ENCODE measurements at places on chromosomes 11 and 22.

GRCh38 chr22:24142241-24142640 lies 39.0 kb upstream of the SUSD2 start:
- no peak for DNase-seq

GRCh38 chr22:46008836-46009596 lies 32.1 kb upstream of the WNT7B start:
- no peak for DNase-seq

DNA sequence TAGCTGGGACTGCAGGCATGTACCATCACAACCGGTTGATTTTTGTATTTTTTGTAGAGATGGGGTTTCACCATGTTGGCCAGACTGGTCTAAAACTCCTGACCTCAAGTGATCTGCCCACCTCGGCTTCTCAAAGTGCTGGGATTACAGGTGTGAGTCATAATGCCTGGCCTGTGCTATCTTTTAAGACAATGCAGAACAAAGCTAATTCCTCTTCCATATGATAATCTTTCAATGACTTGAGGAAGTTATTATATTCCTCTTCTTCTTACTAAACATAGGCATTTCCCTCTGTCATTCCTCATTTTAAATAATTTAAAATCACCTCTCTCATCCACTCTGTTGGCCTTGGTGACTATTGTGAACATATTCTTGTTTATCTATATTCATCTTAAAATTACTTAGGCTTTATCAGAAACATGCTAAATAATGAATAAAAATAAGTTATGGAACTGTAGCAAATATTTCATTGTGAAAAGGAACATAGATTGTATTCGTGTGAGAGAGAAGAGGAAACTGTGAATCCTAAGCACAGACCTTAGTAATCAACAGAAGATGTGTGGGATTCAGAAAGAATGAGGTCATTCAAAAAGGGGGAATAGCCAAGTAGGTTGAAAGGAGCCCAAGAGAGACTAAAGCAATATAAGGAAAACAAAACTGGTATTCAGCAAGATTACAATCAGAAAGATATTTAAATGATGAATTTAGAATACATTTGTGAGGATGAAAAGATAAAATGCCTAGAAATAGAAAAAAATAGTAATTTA lies 269.4 kb downstream of the TTC28 start:
- peak; percentile 24 for DNase-seq

- no peak for DNase-seq
These were observed 1.9 kb upstream of the NPAS4 start for GRCh38 chr11:66418986-66419308.

DNA sequence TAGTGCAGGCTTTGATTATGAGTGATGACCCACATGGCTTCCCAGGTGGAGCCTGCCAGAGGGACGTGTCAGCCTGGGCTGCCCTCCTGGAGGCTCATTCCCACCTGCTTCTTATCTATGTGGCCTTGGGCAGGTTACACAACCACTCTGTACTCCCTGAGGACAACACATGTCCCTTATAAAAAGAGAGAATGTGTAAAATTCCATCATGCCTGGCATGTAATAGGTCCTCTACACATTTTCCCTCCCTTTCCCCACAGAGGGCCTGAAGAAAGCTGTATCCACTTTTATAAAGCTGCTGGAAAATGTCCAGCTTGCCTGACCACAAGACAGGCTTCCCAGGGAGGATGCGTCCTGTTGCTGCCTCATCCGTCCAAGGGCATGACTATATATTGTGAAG lies 55.0 kb upstream of the VSTM5 start:
- DNase-seq = no peak

DNA sequence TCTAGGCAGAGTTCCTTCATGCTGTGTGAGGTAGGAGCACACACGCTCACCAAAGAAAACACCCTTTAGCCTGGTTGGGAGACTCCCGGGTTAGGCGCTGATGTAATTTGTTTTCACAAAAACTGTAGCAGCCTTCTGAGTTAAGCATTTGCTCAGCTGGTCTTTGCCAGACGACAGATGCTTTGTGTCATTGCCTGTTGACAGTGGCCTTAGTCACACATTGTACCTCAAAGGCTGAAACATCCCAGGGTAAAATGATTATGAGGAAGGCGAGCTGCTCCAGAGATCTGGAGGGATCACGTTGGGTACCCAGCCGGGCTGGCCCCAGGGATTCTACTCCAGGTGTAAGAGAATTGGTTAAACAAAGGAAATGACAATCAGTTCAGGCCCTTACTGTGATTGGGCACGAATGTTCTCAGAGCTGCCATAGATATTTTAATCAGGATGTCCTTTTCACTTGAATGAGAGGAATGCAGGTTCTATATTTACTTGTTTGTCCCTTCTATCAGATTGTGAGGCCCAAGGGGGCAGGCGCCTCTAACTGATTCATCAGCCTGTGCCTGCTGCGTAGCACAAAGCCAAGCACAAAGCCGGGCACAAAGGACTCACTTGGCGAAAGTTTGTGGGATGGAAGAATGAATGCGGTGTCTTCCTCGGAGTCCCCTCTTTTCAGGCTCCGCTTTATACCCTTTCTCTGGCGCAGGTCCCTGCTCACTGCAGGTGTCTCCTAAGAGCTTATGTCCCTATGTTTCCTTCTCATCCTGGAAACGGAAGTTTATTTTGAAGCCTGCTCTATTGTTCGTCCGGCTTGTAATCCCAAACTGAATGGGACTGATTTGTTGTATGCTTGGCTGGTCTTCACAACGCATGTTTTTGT lies 47.1 kb downstream of the ADM start:
- DNase-seq = peak; percentile 5

GRCh38 chr11:117426297-117426685 lies 98.6 kb downstream of the CEP164 start:
- no peak for DNase-seq

- DNase-seq = no peak
These were observed 9.9 kb downstream of the LSP1 start for GRCh38 chr11:1862588-1863351.

DNA sequence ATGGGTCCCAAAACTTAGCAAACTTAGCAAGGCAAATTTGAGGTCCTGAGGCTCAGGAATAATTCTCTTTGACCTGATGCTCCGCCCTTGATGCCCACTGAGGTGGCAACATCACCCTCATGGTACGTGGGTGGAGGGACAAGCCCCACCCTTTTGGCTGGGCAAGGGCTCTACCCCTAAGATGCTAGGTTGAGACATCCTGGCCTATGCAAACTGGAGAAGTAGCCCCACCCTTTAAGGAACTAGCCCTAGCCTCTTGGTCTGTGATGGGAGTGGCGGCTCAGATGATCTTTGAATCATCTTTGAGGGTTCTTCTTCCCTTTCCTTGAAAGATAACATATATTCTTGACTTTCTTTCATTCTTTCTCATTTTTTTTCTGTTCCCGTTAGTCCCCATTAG lies 32.9 kb downstream of the CABIN1 start:
- DNase-seq = no peak

DNA sequence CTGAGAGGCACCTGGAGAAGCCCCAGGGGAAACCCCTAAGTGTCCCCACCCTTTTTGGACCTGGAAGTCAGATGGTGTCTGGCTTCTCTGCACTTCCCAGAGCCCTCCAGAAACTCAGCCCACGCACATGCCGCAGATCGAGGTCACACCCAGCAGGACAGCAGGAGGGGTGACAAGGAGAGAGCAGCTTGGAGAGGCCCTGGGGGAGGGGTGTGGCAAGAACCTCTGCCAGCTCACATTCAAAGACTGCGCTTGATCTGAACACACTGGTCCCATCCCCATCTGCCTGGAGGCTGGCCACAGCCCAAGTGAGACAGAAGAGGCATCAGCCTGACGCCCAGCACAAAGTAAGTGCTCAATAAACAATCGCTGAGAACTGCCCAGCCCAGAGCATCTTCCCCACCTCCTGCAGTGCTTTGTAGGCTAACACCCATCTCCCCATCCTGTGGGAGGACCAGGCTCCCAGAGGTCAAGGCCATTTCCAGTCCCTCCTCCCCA lies 21.4 kb downstream of the TMPRSS6 start:
- no peak for DNase-seq

DNA sequence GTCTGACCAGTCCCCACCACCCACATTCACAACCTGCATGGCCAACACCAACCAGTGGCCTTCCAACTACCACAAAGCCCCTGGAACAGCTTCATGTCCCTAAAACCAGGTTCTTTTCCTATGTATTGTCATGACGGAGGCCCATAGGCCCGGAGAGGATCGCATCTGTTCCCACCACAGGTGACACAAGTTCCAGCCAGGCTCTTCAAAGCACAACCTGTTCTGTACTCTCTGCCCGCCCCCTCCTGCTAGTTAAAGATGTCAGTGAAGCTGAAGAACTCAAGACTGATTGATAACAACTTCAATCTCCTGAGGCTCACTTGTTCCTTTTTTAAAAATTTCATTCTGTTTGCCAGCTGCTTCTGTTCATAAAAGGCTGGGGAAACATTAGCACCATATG lies 121.1 kb upstream of the GUCY1A2 start:
- DNase-seq = no peak

GRCh38 chr22:35987487-35987886 lies 41.1 kb downstream of the RBFOX2 start:
- peak; percentile 82 for DNase-seq

DNA sequence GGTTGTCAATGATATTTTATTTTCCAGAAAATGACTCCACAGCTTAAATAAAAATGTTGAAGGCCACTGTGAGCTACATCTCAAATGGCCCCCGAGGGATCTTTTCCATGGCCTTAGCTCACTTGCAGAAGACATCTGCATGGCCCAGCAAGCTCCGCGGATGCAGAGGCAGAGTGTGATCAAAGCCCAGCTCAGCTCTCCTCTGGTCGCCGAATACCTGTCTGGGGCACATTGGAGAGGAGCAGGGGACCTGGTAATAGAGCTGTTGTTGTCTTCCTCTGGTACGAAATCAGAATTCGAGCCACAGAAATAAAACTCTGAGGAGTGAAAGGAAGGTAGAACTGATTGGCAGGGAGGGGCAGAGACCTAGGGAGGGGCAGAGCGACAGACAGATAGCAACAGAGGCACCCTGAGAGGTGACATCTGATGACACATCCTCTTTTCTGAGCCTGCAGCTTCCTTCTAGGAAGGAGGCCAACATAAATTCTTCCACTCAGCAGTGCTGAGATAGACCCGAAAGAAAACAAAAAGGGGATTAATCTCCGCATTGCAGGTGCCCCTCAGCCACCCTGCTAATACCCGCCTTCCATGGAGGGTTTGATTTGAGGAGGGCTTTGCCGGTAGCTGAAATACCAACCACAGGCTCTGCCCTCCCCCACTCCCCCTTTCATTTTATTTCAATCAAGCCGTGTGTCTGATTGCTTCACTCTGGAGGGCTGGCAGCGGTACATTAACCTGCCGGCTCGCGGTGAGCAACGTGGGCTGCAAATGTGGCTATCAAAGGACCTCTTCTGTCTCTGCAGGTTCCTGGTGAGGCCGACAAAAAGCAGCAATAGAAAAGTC lies 759.4 kb downstream of the OPCML start:
- no peak for DNase-seq

GRCh38 chr11:46122945-46123715 lies 1.9 kb upstream of the PHF21A start:
- DNase-seq = no peak

All from DMS 273 treated with DMSO at 0.1 percent for 48 hours (cell line).